ENCODE measurements at places on chromosomes 13 and 19.

- peak; percentile 77 for DNase-seq
These were observed at the start of gene FARP1 for GRCh38 chr13:98142380-98143156. FARP1 (plus strand) TSS chr13:98143094; CDS start chr13:98213243, 70,149 bp downstream.

GRCh38 chr19:14603990-14604387 lies 21.1 kb downstream of the CLEC17A start:
- no peak for DNase-seq

DNA sequence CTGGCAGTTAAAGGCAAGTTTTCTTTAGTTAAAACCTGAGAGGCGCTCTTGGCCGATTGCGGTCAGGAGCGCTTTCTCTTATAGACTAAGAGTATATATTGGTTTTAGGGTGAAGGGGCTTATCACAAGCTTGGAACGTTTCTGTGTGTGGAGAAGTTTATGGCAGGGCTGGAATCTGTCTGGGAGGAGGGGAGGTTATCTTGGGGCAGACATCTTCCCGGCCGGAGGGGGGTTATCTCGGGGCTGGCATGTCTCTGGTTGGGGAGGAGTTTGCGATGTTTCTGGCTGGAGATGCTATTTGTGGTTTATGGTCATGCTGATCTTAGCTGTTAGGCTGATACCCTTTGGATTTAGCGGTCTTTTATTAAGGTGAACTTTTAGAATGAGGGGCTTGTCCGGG lies 18.3 kb downstream of the KDM4B start:
- DNase-seq = no peak

- peak; percentile 11 for DNase-seq
These were observed 1.2 kb downstream of the TBC1D4 start for GRCh38 chr13:75480671-75481175.

GRCh38 chr13:101714195-101714594 lies 261.7 kb downstream of the ITGBL1 start:
- DNase-seq = no peak

All from DMS79 (cell line).